ENCODE measurements at places on chromosomes 3 and 15.

DNA sequence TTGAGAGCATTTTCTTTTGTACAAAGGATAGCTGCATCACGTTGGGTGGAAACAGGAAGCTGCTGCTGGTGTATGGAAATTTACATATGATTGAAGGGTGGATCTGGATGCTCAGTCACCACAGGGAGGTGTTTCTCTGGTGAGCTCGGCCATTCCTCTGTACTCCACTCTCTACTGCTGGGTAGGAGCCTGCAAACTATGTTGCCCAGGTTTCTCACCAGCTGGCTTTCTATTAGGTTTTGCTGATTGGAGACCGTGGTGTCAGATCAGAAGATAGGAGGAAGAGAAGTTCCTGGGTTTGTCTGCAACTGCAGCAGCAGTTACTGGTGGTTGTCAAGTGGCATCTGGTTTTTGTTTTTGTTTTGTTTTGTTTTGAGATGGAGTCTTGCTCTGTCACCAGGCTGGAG is 61.7 kb downstream of the TAMM41 start:
- no peak for DNase-seq

GRCh38 chr3:50383750-50384149 is 24.4 kb upstream of the TMEM115 start:
- DNase-seq: no peak

- no peak for DNase-seq
These were observed 612.6 kb upstream of the NECTIN3 start for GRCh38 chr3:110459021-110459420.

DNA sequence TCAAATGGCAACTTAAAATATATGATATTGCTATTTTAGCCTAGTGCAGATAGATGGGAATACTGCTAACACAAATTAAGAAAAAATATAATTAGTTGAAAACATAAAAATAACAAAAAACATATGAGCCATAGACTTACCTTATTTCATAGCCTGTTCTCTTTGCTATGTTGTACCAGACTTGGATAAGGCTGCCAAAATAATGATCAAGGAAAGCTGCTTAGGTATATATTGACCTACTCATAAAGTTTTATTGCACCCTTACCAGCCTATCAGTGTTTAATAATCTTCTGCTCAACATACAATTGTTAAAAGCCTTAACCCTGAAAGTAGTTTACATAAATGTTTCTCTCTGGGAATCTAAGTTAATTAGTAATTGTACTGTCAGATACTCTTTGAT is at the start of gene SI:
TSS of gene SI (minus strand) at position 204 of the 400 bp plus-strand sequence. CDS start 2,484 bp downstream, outside the sequence.
- DNase-seq: no peak

- DNase-seq: no peak
These were observed 50.7 kb upstream of the RAD18 start for GRCh38 chr3:9013782-9014563.

GRCh38 chr3:71089271-71089847 is 494.2 kb downstream of the FOXP1 start:
- no peak for DNase-seq

GRCh38 chr15:83959477-83959876 is 276.1 kb upstream of the GOLGA6L4 start:
- DNase-seq: no peak

DNA sequence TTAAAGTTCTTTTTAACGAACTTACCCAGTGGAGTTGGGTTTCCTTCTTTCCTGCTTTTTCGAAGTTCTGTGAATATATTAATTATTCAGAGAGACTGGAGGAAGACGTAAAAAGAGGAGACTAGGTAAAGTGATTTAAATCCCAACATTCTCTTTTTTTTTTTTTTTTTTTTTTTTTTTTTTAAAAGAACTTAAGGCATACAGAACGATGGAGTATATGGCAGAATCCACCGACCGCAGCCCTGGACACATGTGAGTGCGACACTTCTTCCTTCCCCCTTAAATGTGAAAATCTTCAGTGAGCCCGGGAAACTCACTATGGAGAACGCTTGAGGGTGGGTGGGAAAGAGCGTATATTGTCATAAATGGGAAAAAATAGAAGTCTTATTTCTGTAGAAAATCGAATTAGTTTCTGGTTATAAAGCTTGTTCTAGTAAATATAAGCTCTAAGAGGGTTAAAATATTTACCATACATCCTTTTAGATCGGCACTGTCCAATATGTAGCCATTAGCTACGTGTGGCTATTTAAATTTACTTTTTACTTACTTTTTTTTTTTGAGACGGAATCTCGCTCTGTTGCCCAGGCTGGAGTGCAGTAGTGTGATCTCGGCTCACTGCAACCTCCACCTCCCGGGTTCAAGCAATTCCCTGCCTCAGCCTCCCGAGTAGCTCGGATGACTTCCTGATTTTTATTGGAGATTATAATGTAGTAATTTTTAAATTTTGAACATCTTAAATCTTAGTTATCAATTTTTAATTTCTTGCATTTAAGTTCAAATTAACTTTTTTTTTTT is 892 bp downstream of the NMD3 start:
- no peak for DNase-seq

DNA sequence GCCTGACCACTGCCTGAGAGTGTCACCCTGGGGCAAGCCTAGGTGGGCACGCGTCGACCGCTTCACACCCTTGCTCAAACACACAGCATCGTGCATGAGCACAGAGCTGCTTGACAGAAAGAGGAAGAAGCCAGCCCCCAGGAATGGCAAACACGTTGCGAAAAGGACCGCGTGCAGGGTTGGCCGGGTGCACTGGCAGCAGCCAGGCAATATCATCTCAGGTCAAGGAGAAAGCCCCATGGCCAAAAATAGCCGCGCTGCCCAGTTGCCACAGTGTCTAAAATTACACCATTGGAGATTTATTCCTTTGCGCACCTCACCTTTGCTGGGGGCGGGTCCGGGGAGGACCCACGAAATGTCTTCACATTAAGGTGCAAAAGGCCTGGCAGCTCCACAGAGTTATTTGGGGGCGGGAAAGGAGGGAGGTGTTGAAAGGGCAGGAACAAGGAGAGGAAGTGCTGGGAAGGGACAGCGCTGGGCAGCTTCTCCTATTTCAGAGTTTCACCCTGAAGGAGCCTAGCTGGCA is 44.7 kb upstream of the NR2F2 start:
- no peak for DNase-seq

DNA sequence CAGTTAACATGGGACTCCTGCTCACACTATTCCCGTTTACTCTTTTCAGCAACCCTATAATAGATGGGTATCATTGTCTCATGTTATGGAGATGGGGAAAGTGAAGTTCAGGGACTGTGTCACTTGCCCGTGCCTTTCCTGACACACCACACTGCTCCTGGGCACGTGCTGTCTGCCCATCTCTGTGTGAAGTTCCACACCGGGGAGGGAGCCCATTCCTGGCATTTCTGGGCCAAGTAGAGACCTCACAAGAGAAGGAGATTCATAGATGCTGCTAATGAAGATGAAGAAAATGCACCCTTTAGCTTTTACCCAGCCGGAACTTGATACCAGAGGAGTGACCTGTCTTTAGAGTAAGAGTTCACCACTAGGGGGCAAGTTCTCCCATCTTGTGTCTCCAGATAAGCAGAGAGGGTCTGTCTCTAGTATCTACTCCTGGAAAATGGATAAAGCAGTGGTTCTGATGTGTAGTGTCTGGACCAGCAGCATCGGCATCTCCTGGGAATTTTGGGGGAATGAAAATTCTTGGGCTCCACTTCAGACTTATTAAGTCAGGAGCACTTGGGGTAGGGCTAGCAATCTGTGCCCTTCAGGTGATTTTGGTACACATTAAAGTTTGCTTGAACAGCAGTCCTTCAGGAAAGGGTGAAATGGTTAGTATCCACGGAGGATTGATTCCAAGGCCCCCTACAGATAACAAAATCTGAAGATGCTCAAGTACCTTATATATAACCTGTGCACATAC is 2.0 kb upstream of the TOPBP1 start:
- DNase-seq: no peak

- DNase-seq: no peak
These were observed 47.6 kb downstream of the SLMAP start for GRCh38 chr3:57803647-57804081.

GRCh38 chr3:76656531-76657070 is 383.3 kb upstream of the ROBO2 start:
- no peak for DNase-seq

DNA sequence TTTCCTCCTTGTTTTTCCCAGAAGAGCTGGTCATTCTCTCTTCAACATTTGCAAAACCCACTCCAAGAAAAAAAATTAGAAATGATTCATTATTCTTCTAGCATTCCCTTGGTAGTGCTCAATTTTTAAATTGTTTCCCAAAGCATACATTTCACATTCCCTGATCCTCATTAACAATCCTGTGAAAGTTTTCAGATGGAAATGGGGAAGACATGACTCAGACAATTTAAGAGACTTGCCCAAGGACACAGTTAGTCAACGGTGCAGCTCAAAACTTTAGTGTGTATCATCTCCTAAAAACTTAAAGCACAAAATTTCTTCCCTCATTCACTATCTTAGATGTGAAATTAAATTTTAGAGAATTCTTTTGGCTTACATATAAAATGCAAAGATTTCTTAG is 17.1 kb upstream of the ABI3BP start:
- DNase-seq: no peak

DNA sequence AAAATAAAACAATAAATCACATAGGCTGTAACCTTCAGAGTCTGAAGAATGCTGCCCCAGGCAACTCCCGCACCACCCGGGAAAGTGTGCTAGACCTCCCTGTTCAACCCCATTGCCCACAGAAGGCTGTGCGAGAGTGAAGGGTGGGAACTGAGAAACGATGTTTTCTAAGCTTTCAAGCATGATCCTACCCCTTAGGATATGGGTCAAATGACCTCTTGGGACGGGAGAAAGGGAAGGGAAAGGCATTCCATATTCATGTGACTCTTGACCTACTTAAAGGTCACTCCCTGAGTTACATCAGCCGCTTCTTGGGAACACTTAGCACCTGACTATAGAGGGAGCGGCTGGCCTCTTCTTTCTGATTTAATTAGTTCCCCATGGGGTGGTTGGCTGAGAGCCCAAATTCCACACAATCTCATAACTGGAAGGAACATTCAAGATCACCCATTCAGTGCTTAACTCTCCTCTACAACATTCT is 114.7 kb upstream of the SLC24A5 start:
- no peak for DNase-seq

DNA sequence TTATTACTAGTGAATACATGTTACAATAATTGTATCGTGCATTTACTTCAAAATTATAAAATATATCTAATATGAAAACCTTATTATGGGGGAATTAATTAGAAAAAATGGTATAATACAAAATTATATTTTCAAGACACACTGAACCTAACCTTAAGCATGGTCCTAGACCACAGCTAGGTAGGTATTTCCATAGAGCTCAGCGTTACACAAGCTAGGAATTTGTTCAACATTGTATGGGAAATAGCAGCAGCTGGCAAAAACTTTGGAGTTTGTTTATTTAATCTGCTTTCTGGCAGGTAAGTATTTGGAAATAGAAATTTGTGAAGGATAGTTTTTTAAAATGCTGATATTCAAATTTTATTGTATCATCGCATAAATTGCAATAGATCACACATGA is 52.9 kb downstream of the BCHE start:
- DNase-seq: no peak

- no peak for DNase-seq
These were observed 8.0 kb downstream of the NFKBIZ start for GRCh38 chr3:101857301-101857741.

GRCh38 chr3:116405231-116405630 is 40.1 kb downstream of the LSAMP start:
- no peak for DNase-seq
